ENCODE measurements at places on chromosomes 12 and 14.

DNA sequence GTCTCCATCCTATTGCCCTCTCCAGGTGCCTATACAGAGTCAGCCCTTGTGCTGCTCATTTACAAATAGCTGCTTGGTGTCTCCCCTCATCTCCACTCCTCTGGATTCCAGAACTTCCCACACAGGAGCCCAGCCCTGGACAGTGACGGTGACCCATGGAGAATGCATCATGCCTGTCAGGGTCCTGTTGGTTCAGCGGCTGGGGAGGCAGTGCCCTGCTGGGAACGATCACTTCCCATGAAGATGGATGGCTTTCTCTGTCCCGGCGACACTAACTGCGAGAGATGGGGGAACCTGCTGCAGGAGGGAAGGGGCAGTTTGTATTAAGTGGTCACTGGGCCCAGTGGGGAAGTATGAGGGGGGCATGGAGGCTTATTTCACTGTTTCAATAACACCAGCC lies 395.0 kb upstream of the TBX3 start:
- no peak for DNase-seq

GRCh38 chr12:124132530-124132929 lies 159.5 kb downstream of the ZNF664 start:
- DNase-seq: no peak

- peak; percentile 43 for DNase-seq
Measured at GRCh38 chr14:76937181-76938091, 91.1 kb downstream of the IRF2BPL start.

DNA sequence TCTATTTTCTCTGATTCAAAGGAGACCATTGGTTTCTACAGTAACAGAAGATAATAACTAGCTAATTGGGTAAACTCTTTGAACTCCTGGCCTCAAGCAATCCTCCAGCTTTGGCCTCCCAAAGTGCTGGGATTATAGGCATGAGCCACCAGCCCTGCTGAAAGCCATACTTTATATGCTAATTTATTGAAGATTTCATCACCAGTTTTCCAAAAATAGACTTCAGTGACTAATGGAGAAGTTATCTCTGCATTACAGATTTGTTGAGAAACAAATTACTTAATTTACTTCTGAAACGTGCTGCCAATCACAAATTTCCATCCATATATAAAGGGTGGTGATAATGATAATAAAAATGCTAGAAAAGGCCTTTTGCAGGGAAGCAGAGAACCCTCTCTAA lies 1758.1 kb upstream of the SEL1L start:
- no peak for DNase-seq

GRCh38 chr14:55180434-55180833 lies 11.0 kb downstream of the DLGAP5 start:
- peak; percentile 53 for DNase-seq

- no peak for DNase-seq
Measured at GRCh38 chr14:36281309-36281708, 39.1 kb downstream of the MBIP start.

GRCh38 chr12:49566361-49566760 lies 1.6 kb downstream of the MCRS1 start:
- no peak for DNase-seq

GRCh38 chr12:106062693-106063092 lies 76.1 kb downstream of the NUAK1 start:
- DNase-seq: no peak

GRCh38 chr12:6396031-6396430 lies 12.1 kb downstream of the LTBR start:
- DNase-seq: no peak
